ENCODE measurements at places on chromosomes 2 and 18.

DNA sequence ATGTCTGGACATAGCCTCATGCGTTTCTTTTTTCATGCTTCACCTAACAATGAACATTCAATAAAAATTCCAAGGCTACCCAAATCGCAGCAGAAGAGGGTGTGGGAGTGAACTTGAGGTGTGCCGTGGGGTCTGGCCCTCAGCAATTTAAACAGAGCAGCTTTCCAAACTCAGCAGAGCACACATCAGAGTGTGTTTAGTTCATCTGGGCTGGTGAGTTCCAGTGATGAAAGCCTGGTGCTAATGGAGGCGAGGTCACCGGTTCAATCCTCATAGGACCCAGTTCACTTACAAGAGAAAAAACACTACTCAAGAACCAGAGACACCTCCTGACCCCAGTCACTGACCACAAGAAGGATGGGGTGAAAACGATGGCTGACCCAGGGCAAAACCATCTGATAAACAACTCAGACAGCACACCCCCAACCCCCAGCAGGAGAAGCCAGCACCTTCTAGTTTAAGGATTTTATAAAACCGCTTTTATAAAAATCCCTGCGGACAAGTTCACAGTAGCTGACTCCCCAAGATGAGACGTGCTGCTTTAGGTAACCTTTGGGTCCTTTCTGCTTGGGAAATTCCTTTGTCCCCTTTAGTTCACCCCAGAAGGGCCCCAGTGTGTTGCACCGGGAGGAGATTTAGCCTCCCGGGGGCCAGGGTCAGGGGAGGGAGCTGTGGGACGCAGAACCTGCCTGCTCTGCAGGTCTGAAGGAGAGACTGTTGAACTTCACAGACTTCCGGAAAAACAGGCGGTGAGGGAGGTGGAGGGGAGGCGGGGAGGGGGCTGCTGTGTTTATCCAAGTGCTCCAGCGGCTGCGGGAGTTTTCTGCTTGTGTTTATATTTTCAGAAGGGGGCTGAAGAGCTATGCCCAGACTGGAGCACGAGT lies 152.7 kb upstream of the SOX11 start:
- no peak for DNase-seq

- DNase-seq, result no peak
These were observed 29.2 kb upstream of the PELI1 start for GRCh38 chr2:64173156-64174135.

- no peak for DNase-seq
These were observed 655.2 kb downstream of the RNF144A start for GRCh38 chr2:7572450-7572849.

DNA sequence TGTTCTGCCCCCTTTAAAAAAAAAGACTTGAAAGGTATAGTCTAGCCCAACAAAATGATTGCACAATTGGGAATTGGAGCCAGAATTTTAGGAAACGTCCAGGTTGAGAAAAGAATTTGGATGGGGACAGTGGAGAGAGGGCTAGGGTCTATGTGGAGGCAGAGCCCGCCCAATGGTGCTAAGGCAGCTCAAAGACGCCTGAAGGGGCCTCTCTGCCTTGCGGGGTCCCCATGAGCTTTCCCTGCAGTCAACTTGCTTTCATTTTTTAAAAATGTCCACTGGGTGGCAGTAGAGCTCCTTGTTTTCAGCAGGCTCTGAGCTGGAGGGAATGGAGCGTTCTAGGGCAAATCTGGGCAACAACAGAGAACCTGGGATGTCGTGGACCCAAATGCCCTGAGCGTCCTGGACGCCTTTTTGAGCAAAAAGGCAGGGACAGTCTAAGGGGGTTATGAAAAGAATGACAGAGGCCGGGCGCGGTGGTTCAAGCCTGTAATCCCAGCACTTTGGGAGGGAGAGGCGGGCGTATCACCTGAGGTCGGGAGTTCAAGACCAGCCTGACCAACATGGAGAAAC lies 40.2 kb upstream of the ITM2C start:
- DNase-seq, result no peak

DNA sequence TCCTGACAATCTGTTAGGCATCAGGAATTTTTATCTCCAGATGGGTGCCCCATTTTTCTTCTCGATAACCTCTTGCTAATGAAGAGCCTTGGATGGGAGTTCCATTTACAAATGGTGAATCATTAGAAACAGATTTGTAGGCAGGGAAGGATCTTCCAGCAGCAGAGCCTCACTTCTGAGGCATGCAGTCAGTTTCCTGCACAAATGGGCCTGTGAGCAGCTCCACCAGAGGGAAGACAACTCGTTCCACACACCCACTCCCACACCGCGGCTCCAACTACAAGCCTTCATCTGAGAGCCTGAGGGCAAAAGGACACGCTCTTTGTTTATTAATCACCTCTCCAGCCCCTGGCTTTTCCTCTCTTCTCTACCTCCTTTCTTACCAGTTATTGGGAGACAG lies 108.5 kb downstream of the CTAGE1 start:
- no peak for DNase-seq

DNA sequence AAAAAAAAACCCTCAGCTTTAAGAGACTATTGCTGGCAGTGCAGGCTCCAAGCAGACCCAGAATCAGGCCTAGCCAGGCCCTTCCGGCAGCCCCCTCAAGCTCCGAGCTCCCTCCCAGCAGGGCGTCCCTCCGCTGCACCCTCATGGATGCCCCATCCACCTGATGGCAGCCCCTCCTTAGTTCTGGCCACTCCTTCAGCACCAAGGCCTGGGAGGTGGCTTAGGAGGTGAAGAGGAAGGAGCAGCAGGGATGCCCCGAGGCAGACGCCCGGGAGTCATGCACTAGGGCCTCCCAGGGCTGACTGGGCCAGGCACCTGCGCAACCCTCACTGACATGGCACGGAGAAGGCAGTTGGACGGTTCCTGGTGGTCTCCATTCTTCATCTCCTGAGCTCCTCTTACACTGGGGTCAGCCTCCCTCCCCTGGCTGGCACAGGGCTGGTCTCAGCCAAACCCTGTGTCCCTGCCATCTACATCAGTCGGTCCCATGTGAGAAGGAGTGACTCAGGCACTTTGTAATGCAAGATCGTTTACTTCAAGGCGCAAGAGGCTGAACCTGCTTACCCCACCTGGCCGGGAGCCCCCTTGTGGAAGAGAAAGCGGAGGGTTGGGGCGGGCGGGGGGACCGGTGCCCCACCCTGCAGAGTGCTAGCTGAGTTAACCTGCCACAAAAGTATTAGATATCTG lies 53.5 kb upstream of the ID2 start:
- DNase-seq, result no peak

DNA sequence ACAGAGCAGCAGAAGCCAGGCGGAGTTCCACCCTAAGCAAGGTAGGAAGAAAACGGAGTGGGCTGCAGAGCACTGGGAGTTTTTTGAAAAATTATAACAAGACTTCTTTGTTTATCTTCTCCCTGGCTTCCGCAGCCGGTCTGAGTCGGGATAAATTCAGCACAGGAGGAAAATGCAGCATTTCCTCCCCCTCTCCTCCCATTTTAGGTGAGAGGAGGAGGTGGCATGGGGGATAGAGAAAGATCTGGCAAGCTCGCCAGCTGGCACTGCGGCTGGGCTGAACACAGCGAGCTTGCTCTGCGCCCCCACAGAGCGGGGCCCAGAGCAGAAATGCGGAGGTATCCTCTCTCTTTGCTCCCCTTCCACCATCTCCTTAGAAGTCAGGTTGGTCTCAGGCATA lies 17.7 kb upstream of the CHRNA1 start:
- no peak for DNase-seq

- no peak for DNase-seq
These were observed 76.6 kb downstream of the LRRC30 start for GRCh38 chr18:7307526-7307925.

DNA sequence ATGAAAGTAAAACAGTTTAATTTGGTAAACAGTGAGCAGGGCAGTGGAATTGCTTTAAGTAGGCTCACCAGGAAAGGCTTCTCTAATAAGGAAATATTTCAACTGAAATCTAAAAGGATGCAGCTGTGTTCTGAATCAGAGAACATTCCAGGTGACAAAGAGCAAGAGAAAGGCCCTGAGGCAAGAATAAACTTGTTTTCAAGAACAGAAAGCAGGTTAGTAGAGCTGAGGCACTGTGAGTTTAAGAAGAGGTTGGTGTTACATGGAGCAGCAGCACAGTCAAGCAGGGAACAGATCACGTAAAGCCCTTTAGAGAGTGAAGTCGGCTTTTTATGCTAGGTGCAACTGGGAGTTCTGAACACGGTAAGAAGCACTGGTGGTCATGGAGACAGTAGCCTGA lies 57.0 kb upstream of the SCN1A start:
- DNase-seq, result no peak

All from stimulated activated CD4-positive, alpha-beta T cell treated with anti-CD3 and anti-CD28 coated beads, Interleukin-12 subunit alpha, Interleukin-12 subunit beta, amount 100 ng/mL, for 24 hours (primary cell).